T-helper 1 cell (primary cell): ENCODE measurements at places on chromosomes 11 and 22.

- no peak for DNase-seq
These were observed 83.1 kb downstream of the PTPRJ start for GRCh38 chr11:48063424-48063978.

- DNase-seq: no peak
These were observed 150.8 kb upstream of the MTMR2 start for GRCh38 chr11:96074551-96075310.

DNA sequence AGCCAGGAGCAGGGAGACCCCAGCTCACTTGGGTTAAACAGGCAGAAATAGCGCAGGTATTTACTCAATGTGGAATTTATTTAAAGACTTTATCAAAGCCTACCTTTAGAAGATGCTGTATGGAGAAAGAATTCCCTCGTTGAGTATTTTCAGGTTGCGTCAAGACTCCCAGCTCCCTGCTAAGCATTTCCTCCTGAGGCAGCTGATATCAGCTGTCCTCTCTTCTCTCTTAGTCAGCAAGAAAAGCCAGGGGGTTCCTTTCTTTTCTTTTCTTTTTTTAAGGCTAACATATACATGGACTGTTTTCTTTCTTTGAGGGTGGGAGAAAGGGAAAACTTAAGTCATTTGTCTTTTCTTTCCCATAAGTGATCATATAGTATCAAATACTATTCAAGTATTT is 125.8 kb upstream of the POU2AF2 start:
- no peak for DNase-seq

DNA sequence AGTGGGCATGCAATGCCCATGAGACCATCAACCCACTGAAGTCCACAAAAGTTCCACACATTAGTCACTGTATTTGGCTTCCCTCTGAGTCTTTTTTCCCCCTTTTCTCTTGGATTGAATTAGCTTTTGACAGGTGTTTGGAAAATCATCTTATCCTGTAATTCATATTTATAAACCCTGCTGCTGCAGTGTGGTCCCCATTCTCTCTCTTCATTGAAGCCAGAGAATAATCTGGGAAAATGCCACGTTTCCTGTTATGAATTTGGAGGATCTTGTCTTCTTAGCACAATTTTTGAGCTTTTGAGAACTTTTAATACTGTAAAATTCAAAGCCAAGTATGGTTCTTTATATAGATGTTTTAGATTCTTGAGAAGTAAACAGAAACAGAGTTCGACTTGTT is 84.8 kb downstream of the UVRAG start:
- DNase-seq: no peak

GRCh38 chr22:27264184-27264583 is 537.4 kb downstream of the MN1 start:
- no peak for DNase-seq

DNA sequence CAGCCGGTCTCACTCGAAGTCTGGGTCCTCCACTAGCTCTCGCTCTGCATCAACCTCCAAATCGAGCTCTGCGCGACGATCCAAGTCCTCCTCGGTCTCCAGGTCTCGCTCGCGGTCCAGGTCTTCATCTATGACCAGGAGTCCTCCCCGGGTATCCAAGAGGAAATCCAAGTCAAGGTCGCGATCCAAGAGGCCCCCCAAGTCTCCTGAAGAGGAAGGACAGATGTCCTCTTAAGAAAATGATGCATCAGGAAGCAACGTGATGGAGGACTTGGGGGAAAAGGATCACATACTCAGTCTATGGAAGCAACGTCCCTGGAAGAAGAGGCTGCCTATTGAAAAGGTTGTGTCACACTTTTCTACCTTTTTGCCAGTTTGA is 1.1 kb downstream of the SRSF8 start:
- DNase-seq: no peak

GRCh38 chr11:8336356-8337129 is 72.9 kb upstream of the LMO1 start:
- no peak for DNase-seq

- DNase-seq: no peak
These were observed 50.3 kb downstream of the GRAMD1B start for GRCh38 chr11:123480290-123480815.

DNA sequence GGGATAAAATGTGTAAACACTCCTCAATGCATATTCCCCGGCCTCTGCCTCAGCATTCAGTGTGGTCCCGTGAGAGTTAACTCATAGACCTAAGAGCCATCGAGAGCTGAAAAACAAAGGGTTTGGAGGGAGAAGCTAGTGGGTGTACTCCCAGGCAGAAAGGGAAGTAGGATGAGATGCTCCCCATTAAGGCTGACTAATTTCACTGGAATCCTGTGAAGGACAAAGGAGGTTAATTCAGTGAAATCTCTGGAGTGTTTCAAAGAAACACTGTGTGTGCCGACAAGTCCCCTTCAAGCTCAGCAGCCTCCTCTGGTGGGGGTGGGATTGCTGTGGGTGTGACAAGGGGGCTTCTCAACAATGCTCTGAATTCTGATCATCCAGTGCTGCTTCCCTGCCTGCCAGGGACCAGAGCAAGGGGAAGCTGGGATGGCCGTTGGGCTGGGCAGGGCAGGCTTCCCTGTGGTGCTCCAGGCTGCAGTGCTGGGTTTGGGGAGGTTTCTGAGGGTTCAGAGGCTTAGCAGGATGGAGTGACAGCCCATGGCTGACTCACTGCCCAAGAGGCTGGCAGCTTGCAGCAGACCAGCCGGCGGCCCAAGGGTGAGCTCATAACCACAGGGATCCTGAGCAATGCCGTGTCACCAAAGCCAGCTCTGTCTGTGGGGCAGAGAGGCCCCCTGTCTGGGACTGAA is 61.4 kb upstream of the BMAL1 start:
- no peak for DNase-seq

- peak; percentile 36 for DNase-seq
These were observed 615 bp downstream of the FADS3 start for GRCh38 chr11:61890529-61891330.

GRCh38 chr11:110782616-110783015 is 70.4 kb upstream of the ARHGAP20 start:
- DNase-seq: no peak

DNA sequence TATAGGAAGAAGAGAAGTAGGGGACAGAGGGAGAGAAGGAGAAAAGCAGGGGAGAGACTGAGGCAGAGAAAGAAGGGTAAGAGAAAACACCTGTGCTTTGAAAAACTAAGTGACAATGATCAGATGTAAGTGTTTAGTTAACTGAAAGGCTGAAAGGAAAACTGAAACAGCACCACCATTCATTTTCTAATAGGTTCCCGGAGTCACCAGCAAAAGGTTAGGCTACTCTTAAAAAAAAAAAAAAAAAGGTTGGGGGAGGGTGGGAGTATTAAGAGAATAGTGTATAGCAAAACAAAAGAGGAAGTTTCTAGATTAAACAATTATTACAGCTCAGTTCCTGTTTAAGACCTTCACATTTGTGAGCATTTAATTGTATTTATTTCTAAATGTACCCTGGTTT is 113.8 kb downstream of the CADM1 start:
- no peak for DNase-seq
